ENCODE measurements at places on chromosomes 7 and 10.

DNA sequence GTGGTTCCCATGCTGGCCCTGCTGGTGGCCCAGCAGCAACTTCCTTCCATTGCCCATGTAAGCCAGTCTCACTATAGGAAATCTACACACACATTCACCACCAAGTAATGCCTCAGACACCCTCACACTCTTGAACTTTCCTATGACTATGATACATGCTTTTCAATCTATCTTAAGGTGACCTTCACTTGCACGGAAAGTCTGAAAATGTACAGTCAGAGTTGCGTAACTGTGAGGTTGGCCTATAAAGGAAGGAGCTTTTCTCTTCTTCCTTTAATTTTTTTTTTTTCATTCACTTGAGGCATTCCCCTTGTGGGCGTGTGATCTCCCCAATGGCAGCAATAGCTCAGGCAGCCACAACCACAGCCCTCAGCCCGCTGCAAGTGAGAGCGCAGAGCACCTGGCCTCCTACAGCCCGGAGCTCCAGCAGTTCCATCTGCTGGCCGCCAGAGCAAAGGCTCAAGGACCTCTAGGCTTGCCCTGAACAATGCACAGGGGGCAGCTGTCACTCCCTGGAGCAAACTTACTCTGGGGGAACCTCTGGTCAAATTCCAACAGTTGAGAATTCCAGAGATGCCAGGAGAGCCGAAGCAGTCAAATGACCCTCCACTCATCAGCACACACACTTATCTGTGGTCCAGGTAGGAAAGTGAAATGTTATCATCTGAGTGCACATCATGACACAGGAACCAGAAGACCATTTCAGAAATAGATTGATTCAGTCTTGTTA is 123.1 kb upstream of the ADO start:
- DNase-seq, result no peak

GRCh38 chr7:100396421-100396982 is 23.2 kb downstream of the PILRA start:
- no peak for DNase-seq

DNA sequence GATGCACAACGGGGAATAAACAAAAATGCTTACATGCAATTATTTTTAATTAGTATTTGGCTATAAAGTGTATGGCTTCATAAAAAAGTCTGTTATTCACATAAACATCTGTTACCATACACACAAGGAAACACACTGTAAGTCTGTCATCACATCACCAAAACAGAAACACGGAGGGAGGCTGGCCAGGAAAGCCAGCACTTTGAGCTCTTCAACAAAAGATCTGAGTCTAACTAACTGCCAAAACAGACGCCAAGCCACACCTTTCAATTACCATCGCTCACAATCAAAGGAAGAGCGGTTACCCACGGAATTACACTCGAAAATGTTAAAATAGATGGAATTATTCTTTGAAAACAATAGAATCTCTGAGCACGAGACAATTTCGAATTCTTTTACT is 49.2 kb upstream of the MGMT start:
- no peak for DNase-seq

GRCh38 chr7:25877802-25878789 is 273.9 kb upstream of the NFE2L3 start:
- no peak for DNase-seq

DNA sequence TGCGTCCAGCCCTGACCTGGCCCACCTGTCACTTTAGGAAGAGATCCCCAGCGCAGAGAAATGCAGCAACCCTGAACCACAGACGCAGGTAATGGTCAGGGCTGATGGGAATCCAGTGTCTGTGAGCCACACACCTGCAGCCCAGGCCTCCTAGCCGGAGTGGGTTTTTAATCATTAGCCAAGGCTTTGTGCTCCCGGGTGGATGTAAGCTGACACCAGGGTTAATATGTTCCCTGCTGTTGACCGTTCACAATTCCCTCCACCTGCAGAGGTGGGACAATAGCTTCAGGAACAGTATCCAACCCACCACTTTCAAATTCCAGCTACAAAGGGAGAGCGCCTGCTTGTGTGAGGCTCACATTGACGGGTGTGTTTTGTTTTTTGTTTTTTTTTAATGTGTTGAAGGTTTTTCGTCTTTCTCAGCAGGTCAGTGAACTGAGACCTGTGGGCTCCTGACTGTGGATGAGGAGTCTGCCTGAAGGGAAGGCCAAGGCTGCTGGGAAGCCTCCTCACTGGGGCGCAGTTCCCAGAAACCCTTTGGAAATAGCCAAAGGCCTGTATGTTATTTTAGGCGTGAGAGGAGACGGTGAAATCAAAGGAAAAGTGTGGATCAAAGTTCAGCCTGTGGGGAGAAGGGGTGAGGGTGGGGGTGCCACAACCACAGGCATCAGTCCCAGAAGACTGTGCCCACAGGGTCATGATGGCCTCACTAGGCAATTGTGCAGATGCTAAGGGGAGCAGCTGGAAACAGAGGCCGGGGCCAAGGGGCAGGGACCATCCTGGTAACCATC is 111.1 kb downstream of the TNS3 start:
- no peak for DNase-seq

DNA sequence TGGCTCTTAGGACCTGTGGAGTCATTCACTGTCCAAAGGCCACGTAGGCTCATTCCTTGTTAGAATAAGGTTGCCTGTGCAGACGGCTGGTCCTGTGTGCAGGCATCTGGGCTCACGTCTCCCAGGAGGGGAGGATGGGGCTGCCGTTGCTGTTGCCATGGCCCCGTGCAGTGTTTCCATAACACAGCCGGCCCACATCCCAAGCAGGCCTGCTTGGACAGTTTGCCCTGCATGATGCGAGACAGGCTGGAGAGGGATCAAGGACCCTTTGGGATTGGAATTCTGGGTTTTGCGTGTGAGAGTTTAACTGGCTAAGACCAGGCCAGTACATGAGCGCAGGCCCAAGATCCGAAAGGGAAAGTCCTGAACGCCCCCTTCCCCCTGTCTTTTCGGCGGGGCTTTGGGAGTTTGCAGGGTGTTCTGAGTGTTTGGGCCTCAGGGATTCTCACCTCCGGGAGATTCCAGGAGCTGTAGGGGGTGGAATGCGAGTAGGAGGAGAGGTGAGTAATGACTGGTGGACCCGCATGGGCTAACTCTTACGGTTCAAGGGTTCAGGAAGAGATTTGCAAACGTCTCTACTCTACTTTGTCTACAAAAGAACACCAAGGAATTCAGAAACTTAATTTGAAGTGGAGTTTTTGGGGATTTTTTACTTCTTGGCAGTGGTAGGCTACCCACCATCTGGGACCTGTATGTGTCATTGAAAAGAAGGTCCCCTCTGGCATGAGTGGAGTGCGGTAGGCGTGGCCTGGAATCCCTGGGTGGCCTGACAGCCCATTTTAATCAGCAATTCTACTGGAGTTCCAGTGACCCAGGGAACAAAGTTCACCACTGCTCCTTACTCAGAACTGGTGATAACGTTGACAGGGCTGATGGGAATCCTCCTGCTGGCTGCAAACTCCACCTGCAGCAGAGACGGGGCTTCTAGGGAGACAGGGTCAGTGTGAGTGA is 125.4 kb downstream of the ITIH5 start:
- DNase-seq, result no peak

- DNase-seq, result no peak
Measured at GRCh38 chr7:22563032-22563501, 63.1 kb upstream of the STEAP1B start.

DNA sequence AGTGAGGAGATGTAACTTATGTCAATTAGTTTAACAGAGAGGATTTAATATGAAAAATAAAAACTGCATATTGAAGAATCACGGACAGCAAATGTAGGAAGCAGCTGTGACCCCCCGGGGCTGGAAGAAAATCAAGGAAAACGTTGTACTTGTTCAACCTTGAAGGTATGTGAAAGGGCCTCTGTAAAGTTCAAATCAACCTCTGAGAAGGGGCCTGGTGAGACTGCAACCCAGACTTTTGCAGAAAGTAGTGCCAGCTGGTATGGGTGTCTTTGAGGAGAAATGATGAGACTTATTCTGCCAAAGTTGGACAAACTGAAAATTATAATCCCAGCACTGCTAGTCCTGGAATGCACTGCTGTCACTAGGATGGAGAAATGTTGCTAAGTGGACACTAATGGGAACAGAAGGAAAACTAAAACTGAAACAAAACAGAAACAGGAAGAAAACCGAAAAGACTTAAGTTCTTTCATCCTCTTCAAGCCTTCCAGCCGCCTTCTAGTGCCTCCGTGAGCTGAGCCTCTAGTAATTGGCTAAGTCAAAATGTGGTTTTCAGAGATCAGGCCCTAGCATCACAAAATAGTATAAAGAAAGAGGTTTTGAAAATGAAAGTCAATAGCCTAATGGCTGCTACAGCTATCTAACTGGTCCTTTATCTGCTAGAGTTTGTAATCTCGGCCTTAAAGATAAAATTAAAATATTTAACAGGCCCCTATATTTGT is 253.7 kb upstream of the SORCS1 start:
- no peak for DNase-seq

DNA sequence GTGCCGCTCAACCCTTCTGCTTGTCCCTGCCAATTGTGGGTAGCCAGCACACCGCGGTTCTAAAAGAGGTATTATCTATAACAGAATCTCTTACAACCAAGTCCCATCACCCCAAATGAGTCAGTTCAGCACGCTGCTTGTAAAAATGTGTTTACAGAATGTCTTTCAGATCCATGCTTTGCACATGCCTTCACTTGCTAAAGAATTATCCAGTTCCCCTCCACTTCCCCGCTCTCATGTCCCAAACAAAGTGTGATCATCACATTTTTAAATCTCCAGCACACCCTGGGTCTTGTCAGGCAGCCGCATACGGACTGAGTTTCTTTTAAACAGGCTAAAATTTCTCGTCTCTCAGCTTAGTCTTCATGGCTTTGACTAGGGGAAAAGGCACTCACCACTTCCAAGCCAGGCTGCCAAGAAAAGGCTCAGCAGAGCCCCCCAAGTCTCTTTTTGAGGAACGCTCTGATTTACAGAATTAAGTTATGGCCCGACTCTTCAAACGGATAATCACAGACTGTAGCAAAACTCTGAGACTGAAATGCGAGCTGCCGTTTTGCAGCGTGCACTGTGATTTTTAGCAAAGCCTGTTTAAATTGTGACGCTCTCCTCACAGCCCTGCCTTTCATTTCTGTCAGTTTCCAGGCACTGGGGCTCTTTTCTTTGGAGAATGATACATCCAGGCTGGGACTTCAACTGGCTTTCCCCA is 29.8 kb upstream of the FGFR2 start:
- DNase-seq, result no peak

- no peak for DNase-seq
Measured at GRCh38 chr10:37101261-37101660, 24.1 kb upstream of the ANKRD30A start.

DNA sequence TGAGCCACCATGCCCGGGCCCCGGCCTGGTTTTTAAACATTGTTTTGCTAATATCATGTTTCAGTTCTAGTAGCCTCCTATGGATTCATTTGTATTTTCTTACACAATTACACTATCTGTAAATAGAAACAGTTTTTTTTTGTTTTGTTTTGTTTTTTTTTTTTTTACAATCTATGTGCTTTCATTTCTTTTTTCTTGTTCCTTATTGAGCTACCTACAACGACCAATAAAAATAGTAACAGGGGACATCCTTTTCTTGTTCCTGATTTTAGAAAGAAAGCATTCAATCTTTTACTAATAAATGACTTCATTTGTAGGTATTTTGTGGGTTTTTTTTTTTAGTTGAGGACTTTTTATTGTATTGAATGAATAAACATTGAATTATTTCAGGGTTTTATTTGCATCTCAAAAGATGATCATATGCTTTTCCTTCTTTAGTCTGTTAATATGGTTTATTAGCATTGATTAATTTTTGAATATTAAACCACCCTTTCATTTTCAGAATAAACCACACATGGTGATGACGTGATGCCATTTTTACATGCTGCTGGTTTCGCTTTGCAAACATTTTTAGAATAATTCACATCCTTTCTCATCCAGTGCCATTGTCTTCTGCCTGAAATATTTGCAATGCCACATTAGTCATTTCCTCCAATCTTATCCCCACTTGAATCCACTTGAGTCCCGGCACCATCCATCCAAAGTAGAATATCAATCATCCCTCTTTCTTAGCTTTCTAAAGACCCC is 18.1 kb upstream of the AKR1E2 start:
- no peak for DNase-seq
